ENCODE measurements at places on chromosomes 4 and X.
A peak's percentile ranks its signal among the peaks of the same experiment; 100 is the strongest.

DNA sequence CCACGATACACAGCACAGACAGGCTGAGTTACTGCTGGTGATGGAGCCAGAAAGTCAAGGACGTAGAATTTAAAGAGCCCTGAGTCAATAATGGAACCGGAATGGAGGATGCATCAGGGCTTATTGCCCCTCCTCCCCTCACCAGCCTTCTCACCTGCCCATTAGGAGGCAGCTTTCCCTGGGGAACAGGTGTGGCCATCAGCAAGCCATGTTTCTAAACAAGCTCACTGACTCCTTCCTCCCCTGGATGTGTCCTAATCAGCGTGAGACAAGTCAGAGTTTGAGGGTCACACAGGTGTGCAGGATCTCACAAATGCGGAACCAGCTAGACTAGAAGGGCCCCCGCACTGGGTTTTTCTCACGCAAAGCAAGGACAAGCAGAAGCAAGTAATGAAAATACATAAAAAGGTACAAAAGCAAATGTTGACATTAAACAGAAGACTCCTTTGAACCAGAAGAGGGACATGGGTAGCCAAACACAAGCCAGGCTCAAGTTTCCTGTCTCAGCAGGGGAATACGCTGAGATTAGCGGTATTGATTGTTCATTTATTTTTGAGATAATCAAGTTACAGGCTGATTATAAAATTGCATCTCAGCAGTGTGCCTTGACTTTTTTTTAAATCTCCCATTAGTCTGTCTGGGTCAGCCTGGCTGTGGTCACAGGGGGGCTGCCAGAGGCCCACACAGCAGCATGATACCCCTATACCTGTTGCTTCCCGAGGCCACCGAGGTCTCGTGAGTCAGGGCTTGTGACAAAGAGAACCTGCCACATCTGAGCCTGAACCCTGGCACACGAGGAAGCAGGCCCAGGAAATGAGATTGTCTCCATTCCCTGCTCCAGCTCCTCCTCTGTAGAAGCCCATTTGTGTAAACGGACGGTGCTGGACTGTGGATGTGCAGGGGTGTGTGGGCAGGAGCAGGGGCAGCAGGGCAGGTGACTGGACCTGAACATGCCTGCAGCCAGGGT lies 37.4 kb downstream of the CCKAR start:
- DNase-seq, result no peak

DNA sequence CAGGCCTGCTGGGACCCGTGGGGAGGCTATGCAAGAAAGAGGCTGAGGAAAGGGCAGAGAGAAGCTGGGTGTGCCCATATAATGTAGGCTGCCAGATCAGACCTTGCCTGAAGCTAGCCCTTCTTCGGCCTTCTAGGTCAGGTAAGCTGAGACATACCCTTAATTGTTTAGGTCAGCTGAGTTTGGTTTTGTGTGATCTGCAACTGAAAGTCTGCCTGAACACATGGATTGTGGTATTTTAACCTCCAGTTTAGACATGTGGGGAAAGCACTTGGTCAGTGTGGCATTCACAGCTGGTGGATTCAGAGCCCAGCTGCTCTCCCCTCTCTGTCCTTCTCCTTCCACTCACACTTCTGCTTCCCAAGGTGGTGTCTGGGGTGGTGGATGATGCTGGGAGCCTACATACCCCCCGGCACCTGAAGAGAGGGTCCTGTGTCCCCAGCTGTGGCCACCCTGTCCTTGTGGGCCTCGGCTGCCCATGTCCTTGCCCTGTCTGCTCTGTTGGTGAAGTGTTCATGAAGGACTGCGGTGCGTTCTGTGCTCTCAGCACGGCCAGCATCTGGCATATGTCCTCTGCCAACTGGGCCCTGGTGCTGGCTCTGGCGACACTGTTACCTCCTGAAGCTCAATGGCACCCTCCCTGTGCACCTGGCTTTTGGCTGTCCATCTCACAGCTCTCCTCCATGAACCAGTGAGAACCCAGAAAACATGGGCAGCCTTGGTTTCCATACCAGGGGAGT lies 82.1 kb downstream of the NAT8L start:
- peak; percentile 59 for DNase-seq

DNA sequence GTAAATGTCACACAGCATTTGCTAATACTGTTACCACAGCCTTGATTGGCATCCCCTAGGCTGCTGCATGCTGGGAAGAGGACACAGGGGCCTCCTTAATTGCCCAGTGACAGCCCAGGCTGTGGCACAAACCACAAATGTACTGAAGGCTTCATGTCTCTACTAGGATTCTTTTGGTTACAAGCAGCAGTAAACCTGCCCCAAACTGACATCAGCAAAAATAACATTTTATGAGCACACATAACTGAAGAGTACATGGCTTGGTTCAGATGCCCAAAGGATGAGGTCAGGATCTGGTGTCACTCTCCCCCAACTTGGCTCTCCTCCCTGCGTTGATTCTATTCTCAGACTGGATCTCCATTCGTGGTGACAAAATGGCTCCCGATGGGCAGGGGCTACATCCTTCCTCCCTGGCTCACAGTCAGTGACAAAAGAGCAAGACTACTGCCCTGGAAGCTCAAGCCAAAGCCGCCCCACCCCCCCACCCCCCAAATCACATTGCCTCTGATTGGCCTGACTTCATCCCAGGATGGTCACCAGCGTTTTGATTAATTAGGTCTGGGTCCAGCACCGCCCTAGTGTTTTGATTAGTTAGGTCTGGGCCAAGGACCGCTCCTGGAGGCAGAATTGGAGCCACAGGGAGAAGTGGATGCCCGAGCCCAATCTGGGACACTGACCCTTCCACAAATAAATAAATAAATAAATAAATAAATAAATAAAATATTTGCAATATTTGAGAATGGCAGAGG lies 180.5 kb upstream of the RBPJ start:
- DNase-seq, result no peak

GRCh38 chrX:71650333-71650969 lies 16.9 kb upstream of the LOC101059915 start:
- no peak for DNase-seq

- no peak for DNase-seq
Measured at GRCh38 chr4:118849867-118850487, 14.1 kb upstream of the SEC24D start.

DNA sequence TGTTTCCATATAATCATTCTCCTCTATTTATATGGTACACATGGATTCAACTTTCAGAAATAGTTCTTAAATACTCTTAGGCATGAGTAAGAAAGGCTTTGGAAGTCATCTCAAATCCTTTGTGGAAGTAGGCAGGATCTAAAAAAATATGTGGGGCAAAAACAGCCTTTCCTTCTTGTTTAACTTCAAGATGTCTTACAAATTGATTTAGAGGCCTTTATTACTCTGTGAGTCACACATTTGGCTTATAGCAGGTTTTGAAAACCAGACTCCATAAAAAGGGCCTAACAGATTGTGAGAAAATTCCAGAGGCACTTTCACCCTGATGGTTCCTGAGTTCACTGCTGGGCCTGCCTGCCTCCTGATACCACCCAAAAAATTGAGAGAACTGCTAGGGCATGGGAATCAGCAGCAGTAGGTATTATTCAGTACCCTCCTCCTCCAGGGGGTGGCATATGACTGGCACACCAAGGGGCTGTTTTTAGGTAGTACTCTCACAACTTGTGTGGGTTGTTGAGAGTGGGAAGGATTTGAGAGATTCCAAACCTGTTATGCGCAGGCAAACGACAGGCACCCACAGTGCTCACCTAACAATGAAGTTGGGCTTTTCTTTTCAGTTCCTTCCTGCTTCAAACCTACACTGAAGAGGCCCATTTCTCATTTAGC lies 162.7 kb upstream of the MBNL3 start:
- DNase-seq, result no peak
